HTR-8/SVneo (cell line): ENCODE measurements at places on chromosomes 2 and 18.
A peak's percentile ranks its signal among the peaks of the same experiment; 100 is the strongest.

DNA sequence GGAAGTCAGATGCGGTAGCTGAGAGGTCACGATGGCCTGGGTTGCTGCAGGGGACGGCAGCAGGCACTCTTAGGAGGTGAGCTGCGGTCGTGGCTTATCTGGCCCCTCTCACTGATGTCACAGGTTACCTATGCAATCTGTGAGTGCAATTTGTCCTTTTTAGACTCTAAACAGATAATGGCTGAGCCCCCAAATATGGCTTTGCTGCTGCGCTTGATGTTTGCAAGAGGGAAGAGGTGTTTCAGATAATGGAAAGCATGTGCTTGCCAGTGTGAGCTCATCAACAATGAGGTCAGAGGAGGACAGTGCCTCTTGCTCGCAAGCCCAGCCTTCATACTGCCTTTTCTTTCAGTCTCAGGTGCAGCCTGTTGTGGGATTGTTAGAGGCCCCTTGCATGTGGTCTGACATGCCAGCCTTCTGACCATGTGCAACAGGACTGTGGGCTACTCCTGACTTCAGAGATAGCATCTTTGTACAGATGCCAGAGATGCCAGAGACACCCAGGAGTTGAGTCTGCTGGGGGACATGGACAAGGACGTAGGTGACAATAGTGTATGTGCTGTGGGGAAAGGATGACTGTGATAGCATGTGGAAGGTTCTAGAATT, 151.3 kb downstream of the TANC1 start:
- no peak for DNase-seq

DNA sequence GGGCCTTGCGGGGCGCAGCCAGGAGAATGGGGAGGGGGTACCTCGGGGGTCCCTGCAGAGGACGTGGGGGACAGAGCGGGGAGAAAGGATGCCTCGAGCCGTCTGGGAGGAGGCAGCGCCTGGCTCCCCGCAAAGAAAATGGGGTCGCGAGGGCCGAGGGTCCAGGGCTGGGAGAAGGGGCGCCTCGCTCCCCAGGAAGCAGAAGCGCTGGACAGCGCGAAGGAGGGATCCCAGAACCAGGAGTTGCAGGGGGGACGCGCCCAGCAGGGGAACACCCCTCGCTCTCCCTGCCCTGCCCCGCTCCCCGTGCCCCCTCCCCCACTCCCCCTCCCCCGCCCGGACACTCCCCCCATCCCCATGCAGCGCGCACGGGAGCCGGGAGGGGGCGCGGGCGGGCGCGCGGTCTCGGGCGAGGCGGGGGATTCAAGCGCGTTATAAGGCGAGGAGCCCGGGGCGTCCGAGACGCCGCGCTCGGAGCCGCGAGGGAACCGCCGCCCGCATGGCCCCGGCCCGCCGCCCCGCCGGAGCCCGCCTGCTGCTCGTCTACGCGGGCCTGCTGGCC, at the start of gene ERFE:
ERFE (plus strand) TSS at position 462 of the 562 bp plus-strand sequence; CDS start at position 500, 38 bp downstream.
- peak; percentile 69 for DNase-seq

DNA sequence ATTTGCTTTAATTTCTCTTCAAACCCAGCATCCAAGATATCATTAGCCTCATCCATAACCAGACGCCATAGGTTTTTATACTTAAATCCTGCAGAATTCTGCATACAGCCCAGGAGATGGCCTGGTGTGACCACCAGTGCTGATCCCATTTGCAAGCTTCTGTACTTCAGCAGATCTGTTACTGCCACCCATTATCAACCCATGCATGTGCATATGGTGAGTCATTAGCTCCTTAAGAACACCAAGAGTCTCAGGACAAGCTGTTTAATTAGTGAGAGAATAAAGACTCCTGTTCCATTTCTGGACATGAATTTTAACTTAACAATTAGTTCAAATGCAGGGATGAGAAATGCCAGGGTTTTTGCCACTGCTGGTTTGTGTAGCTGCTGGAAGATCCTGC, 110.7 kb upstream of the TANK start:
- DNase-seq, result no peak

- no peak for DNase-seq
Observed at GRCh38 chr2:164935118-164936101, 19.9 kb downstream of the SLC38A11 start.

GRCh38 chr2:200354833-200355751, 48.6 kb downstream of the SPATS2L start:
- DNase-seq, result no peak

DNA sequence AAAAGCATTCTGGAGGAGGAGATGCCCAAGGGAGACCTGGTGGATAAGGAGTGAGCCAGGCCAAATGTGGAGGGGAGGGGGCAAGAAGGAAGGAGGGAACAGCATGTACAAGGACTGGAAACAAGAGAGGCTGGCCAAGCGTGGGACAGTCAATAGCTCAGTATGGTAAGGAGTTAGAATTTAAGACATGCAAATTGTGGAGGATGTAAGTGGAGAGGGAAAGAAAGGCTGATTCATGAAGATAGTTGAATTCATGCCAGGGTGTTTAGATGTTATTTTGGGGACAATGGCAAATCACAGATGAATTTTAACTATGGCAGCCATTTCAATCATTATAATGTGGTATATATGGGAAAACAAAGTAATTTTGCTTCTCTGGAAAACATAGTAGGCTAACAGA, 462.3 kb downstream of the MEIS1 start:
- no peak for DNase-seq

- no peak for DNase-seq
Observed at GRCh38 chr2:114261366-114261765, 181.1 kb upstream of the DPP10 start.

- DNase-seq, result no peak
Observed at GRCh38 chr2:189698020-189698887, 23.8 kb downstream of the ANKAR start.

- DNase-seq, result no peak
Observed at GRCh38 chr18:44198612-44199284, 481.9 kb upstream of the SETBP1 start.

DNA sequence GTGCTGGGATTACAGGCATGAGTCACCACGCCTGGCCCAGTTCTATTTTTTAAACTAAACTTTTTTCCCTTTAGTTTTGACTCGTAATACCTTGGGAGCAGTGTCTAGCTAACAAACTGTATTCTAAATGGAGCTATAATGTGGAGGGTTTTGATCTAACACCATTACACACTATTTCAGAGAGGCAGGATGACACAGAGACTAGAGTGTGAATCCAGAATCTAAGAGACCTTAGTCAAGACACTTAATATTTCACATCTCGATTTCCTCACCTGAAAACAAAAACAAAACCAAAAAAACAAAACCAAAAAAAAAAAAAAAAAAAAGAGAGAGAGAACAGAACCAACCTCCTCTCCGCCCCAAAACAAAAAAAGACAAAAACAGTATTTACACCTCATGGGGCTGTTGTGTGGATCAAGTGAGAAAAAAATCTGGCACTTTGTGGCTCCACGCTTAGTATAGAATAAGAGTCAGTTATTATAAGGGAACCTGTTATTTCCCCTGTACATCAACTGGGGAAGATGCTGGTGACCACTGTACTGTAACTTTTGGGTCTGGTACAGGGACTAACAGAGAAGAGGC, 31.3 kb downstream of the DARS1 start:
- no peak for DNase-seq

GRCh38 chr2:73091164-73091563, 19.7 kb upstream of the SFXN5 start:
- DNase-seq, result no peak

DNA sequence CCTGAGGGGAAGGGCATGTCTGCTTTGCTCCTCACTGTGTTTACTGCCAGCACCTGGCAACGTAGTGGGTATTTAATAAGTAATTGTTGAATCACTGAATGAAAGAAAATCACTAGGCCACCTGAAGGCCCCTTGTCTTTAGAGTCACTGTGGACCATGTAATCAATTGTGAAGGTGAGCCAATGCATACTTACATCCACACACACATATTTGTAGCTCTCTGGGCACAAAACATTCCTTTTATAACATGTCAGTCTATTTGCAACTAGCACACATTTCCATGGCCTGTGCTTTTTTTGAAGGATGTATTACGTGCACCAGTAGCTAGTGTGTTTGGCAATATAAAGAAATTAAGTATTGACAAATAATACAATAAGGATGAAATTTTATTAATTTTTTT, 11.2 kb downstream of the ATP8B1 start:
- no peak for DNase-seq

GRCh38 chr18:25814841-25815458, 275.5 kb downstream of the SS18 start:
- no peak for DNase-seq

DNA sequence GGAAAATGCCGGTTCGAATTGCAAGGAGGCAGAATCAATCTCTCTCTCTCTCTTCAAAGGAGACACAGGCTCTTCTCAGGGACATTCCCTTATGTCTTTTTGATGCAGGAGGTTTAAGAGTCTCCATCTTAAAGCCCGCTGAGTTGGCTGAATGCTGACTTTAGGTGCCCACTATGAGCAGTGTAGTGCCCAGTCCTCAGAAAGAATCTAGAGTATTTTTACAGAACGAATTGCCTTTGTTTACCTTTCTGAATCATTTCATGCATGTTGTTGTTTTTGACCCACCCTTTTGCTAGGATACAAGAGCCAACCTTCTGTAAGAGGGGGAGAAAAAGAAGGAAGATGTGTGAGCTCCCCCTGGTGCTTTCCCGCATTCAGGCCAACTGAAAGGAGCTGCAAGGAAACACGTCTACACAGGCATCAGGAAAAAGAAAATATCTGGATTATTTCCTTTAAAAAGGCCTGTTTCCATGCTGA, 193.5 kb upstream of the TCF4 start:
- DNase-seq, result no peak

- DNase-seq, result no peak
Observed at GRCh38 chr2:100891906-100892642, 72.1 kb downstream of the NPAS2 start.
